Testis (tissue), 5 donors: ENCODE measurements at places on chromosomes 12 and 14. TPM values are rescaled to one million over a fixed set of nuclear protein-coding genes. Genes with fewer than 3 reads are reported as not detected.

MANSC4 gene
- 3.4 TPM for total RNA-seq

GPR135 gene
- 33.1 TPM for total RNA-seq

DCP1B gene
- total RNA-seq, result 36.6 TPM

LRRK2 gene
- 6.2 TPM for total RNA-seq

DNA sequence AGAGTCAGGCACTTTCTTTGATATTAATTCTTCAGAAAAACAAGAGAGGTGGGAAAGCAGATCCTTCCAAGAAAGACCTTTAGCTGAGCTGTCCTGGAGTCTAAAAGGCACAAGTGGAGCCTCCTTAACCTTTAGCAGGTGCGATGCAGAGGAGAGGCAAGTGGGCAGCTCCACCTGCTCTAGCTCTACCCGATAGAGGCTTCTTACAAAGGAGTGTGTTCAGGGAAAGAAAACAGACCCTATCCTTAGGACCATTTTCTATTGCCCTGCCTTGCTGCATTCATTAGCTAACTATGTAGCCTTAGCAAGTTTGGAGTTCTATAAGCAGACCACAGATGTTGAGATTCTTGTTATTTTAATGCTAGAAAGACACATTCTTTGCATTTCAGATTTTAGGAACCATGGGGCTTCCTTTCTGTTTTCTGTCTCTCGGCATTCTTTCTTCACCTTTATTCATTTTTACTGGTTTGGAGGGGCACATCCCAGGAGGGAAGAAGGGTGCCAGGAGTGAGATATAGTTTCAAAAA lies 214.5 kb downstream of the EGLN3 start:
- DNase-seq, result no peak
- no peak overlapping the region for H3K4me3 ChIP-seq
- H3K27me3 ChIP-seq, result no peaks in the 10 kb centered on the region
- no peak overlapping the region for H3K27ac ChIP-seq
- no peaks in the 10 kb centered on the region for H3K36me3 ChIP-seq

DNA sequence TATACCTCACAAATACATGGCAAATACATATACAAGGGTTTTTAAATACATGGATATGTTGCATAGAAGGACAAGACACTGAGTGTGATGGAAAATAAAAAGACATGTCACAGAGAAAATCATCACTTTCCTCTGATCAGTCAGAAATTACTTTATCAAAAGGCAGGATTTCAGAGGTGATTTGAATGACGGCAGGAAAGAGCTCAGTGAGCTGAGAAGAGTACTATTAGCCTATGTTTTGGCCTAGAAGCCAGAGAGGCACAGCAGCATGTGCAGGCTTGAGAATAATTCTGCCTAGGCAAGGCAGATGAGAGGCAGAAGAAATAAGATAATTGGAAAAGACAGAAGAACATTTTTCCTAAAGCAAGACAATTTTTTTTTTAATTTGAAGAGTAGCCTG lies 94.9 kb downstream of the BCAT1 start:
- no peaks in the 10 kb centered on the region for H3K36me3 ChIP-seq
- H3K4me3 ChIP-seq, result no peak overlapping the region
- no peak overlapping the region for H3K27ac ChIP-seq
- no peaks in the 10 kb centered on the region for H3K4me1 ChIP-seq
- H3K27me3 ChIP-seq, result no peaks in the 10 kb centered on the region

DNA sequence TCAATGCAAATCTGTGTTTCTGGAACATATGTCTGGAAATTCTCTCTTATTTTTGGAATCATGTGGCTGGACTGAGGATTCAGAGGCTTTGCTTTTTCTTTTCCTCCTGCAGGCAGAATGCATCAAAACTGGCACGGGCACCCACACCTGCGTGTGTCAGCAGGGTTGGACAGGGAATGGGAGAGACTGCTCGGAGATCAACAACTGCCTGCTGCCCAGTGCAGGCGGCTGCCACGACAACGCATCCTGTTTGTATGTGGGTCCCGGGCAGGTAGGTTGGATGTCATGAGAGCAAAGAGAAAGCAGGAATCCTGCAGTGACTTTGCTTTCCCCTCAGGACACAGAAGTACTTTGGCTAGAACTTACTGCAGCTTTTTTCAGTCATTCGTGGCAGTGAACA lies 90.3 kb downstream of the STAB2 start:
- H3K27me3 ChIP-seq, result no peaks in the 10 kb centered on the region
- DNase-seq, result no peak
- no peaks in the 10 kb centered on the region for H3K36me3 ChIP-seq
- no peak overlapping the region for H3K4me3 ChIP-seq

DNA sequence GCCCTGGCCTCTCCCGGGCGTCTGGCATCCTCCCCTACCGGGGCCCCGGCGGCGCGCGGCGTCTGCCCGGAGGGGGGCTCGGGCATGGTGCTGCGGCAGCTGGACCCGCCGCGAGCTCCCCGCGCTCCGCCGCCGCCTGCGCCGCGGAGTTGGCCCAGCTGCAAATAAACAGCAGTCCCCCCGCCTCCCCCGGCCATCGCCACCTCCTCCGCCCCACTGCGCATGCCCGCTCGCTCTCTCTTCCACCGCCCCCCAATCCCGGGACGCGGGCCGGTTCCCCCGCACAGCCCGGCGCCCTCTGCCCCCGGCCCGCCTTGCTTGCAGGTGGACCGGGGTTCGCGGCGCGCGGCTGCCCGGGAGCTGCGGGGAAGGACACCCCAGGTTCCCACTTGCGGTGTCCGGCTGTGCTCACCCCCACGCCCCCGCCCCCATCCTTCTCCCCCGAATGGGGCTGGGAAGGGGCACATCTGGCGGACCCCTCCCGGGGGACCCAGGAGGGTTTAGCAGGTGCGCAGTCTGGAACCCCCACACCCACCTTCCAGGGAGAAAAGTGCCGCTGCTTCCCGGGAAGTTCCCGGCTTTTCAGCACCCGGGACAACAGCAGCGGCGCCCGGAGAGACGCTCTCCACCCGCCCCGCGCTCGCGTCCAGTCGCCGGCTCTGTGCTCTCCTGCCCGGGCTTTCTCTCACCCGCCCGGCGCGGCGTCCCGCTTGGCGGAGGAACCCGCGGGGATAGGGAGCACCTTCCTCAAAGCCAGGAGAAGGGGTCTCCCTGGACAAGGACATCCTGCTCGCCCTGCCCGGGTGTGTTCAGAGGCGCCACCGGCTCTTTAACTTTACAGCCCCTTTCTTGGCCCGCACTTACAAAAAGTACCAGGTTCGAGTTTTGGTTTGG lies at the start of gene TMTC1:
TSS of gene TMTC1 (minus strand) at position 170 of the 894 bp plus-strand sequence. CDS start 191 bp downstream, outside the sequence.
- peak; percentile 83 for DNase-seq
- no peaks in the 10 kb centered on the region for H3K36me3 ChIP-seq
- H3K27me3 ChIP-seq, result no peaks in the 10 kb centered on the region
- peak within 1 kb of the TSS; percentile 80 for H3K4me3 ChIP-seq

DNA sequence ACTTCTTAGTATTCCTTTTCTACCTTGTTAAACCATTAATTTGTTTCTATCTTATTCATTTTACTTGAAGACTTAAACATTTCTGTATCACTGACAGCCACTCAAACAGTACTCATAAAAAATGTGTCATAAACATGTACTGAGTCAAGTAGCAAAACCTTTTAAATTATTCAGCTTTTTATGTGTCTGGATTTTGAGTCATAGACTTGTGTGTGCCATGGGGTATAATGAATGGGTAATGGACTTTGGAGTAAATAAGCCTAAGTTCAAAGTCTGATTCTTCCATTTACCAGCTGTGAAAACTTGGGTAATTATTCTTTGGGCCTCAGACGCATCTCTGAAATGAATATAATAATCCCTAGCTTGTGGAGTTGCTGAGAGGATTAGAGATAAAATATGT lies 199.0 kb downstream of the RAD51B start:
- no peaks in the 10 kb centered on the region for H3K4me1 ChIP-seq
- H3K27ac ChIP-seq, result no peak overlapping the region
- no peak for DNase-seq
- no peaks in the 10 kb centered on the region for H3K27me3 ChIP-seq

GRCh38 chr14:25215607-25216006 lies 165.7 kb upstream of the STXBP6 start:
- no peaks in the 10 kb centered on the region for H3K27me3 ChIP-seq
- no peak overlapping the region for H3K27ac ChIP-seq
- no peak overlapping the region for H3K4me3 ChIP-seq
- no peaks in the 10 kb centered on the region for H3K36me3 ChIP-seq

- H3K27me3 ChIP-seq, result no peaks in the 10 kb centered on the region
- H3K36me3 ChIP-seq, result no peaks in the 10 kb centered on the region
- no peaks in the 10 kb centered on the region for H3K4me1 ChIP-seq
- no peak overlapping the region for H3K27ac ChIP-seq
- H3K4me3 ChIP-seq, result no peak overlapping the region
These were observed 311.8 kb upstream of the TMTC1 start for GRCh38 chr12:30095511-30095910.

GRCh38 chr12:4323396-4323795 lies 2.4 kb downstream of the TIGAR start:
- no peak overlapping the region for H3K27ac ChIP-seq
- no peaks in the 10 kb centered on the region for H3K27me3 ChIP-seq
- H3K4me3 ChIP-seq, result no peak overlapping the region
- no peaks in the 10 kb centered on the region for H3K36me3 ChIP-seq
- peaks cover 17% of the 10 kb centered on the region for H3K4me1 ChIP-seq

DNA sequence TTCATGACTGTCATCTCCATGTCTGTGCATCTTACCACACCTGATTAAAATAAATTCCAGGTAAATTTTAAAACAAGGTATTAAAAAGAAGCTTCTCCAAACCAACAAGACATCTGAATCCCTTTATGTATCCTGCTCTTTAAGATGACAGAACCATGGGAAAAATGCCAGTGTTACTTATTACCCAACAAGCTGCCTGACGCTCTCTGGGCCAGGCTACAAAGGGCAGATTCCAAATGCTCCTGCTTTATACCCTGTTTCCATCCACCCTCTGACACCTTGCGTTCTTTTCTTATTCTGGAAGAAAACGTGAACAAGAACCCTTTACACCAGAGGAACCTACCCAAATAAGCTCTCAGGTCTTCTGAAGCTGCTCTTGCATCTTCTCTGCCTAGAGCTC lies 70.7 kb downstream of the SLC8A3 start:
- H3K27ac ChIP-seq, result no peak overlapping the region
- no peaks in the 10 kb centered on the region for H3K36me3 ChIP-seq
- H3K27me3 ChIP-seq, result no peaks in the 10 kb centered on the region
- DNase-seq, result no peak
- H3K4me1 ChIP-seq, result no peaks in the 10 kb centered on the region

DNA sequence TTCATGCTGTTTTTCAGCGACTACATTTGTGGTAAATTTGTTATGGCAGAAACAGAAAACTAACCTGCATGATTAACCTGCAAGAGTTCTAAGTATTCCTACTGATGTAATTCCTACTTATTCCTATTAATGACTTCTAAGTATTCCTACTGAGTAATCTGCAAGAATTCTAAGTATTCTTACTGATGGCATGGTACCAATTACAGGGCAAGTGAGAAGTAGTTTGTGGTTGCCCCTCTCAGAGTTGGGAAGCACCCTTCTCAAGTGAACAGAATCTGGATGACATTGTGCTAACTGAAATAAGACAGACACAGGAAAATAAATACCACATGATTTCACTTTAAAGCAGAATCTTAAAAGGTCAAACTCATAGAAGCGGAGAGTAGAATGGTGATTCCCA lies 100.9 kb upstream of the CPNE8 start:
- H3K36me3 ChIP-seq, result no peaks in the 10 kb centered on the region
- H3K4me3 ChIP-seq, result no peak overlapping the region
- no peaks in the 10 kb centered on the region for H3K4me1 ChIP-seq
- H3K27me3 ChIP-seq, result no peaks in the 10 kb centered on the region
- H3K27ac ChIP-seq, result no peak overlapping the region

GRCh38 chr14:63632932-63633514 lies 8.6 kb downstream of the WDR89 start:
- H3K27me3 ChIP-seq, result no peaks in the 10 kb centered on the region
- H3K27ac ChIP-seq, result no peak overlapping the region
- no peaks in the 10 kb centered on the region for H3K4me1 ChIP-seq
- no peak overlapping the region for H3K4me3 ChIP-seq

DNA sequence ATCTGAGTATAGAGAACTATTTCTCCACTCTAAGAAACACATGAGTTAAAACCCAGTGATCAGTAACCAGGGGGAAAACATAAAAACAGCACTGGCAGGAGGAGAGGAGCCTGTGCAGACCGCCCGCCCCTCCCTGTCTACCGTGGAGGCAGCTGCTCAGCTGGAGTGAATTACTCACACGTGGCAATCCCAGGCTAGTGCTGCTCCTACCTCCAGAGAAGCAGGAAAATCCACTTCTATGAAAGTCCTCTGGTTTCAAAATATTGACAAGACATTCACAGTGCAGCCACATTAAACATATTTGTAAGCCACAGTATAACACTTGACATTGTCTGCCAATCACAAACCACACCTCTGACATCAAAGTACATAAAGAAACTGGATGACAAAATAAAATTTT lies 16.7 kb downstream of the TMEM132D start:
- no peaks in the 10 kb centered on the region for H3K27me3 ChIP-seq
- H3K36me3 ChIP-seq, result no peaks in the 10 kb centered on the region
- no peaks in the 10 kb centered on the region for H3K4me1 ChIP-seq
- DNase-seq, result no peak
- H3K27ac ChIP-seq, result no peak overlapping the region

DNA sequence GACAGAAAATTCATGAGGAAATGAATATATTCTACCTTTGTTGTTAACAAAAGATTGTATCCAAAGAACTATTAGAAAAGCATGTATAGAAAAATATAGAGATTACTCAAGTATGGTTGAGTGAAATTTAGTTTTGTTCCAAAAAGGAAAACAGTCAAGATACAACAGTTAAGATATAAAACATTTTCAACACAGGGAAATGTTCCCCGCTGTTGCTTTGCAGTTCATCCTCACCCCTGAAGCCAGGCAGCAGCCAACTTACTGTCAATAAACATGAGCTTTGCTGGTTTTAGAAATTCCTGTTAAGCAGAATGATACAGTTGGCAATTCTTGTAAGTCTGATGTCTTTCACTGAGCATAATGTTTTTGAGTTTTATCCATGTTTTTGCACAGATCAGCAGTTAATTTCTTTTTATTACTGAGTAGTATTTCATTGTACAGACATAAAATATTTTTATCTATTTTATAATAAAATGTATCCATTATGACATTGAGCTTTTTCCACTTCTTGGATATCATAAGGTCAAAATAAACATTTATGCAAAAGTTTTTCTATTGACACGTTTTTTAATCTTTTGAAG lies 1.2 kb upstream of the CLEC2B start:
- peaks cover 6% of the 10 kb centered on the region for H3K4me1 ChIP-seq
- peak; percentile 40 for DNase-seq
- H3K27me3 ChIP-seq, result no peaks in the 10 kb centered on the region
- H3K4me3 ChIP-seq, result peak overlapping the region; percentile 24
- no peaks in the 10 kb centered on the region for H3K36me3 ChIP-seq
- H3K27ac ChIP-seq, result peak overlapping the region; percentile 87

GRCh38 chr12:119328111-119328510 lies 6.4 kb upstream of the CCDC60 start:
- no peaks in the 10 kb centered on the region for H3K36me3 ChIP-seq
- no peaks in the 10 kb centered on the region for H3K4me1 ChIP-seq
- peak; percentile 33 for DNase-seq
- H3K4me3 ChIP-seq, result no peak overlapping the region
- H3K27me3 ChIP-seq, result no peaks in the 10 kb centered on the region

GRCh38 chr12:124683152-124684124 lies 116.0 kb upstream of the NCOR2 start:
- H3K27me3 ChIP-seq, result no peaks in the 10 kb centered on the region
- H3K27ac ChIP-seq, result peak overlapping the region; percentile 81
- peaks cover 59% of the 10 kb centered on the region for H3K4me1 ChIP-seq
- DNase-seq, result no peak
- H3K4me3 ChIP-seq, result no peak overlapping the region
